ENCODE measurements at places on chromosomes 4 and X. TPM values are rescaled to one million over a fixed set of nuclear protein-coding genes. Genes with fewer than 3 reads are reported as not detected.

DNA sequence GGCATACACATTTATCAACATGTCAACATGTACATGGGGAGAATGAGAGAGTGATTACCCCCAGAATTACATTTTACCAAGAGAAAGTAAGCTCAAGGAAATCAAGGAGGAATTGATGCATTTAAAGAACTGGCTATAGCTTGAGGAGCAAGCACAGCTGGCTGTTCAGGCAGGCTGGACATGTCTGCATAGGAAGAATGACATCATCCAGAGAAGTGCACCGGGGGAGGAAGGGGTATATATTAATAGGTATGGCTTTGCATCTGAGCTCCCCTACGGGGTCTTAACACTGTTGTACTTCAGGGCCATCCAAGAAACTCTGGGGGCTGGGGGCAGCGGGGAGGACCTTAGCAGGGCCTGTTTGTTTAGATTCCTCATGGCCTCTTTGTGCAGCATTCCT, 222.4 kb upstream of the VCX start:
- no peak for DNase-seq

The SPANXN3 gene
- total RNA-seq = not detected

The DUSP21 gene
- not detected for total RNA-seq

GRCh38 chrX:134688839-134689238, 30.6 kb upstream of the PLAC1 start:
- no peak for DNase-seq

DNA sequence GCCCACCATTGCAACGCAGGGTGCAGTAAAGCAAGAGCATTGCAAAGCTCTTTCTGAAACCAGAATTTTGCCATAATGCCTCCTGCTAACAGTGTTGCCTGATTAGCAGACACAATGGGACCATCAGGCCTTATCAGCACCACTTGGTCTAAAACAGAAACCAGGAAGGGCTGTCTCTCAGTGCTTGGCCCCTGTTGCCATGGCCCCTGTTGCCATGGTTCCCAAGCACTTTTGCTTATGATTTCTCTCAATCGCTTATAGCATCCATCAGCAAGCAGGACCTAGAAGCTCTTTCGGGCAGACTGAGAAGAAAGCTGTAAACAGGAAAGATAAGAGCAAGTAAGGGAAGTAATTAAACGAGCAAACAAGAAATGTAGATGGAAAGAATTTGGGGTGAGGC, 36.8 kb downstream of the RTL5 start:
- DNase-seq = no peak

DNA sequence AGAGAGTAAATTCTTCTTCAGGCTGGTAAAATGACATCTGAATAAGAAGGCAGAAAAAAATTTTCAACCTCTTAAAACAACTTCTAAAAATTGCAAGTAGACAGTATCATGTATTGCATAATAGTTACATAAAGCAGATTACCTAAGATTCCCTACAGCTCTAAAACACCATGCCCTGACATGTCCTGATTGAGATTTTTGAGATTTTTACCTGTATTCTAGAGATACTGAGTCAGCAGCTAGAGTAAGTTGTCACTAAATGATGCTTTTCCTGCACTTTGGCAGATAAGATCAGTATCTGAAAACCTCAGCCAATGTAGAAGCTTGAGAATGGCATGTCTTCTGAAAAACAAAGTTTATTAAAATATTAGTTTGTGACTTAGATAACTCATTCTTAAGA, 713.6 kb downstream of the CCSER1 start:
- no peak for DNase-seq

The CPEB2 gene
- total RNA-seq = 18.5 TPM

DNA sequence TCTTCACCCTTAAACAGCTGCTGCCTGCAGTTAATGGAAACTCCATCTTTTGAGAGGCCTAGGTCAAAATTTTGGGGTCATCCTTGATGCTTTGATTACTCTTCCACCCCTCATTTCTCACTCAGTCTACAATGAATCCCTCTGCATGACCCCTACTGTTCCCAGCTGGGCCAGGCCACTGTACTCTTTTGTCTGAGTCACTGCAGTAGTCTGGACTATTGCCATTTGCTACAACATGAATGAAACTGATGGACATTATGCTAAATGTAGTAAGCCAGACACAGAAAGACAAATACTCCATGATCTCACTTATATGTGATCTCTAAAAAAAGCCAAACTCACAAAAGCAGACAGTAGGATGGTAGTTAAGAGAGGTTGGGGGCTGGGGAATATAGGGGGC, 28.3 kb downstream of the STK32B start:
- no peak for DNase-seq

DNA sequence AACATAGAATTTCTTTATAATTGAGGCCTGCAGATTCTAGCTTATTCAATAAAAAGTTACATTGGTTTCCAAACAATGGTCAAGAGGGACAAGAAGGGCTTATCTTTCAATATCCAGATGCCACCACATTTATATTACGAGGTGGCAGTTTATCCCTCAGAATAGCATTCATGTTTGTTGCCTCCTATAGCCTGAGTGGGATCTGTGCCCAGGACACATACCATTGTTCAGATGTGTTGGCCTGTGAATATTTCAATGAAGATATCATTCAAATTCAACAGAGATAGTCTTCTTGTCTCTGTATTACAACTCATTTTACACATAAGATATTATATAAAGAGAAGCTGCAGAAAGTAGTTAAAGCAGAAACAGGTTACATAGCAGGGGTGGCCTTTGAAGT, 20.5 kb downstream of the GLRB start:
- no peak for DNase-seq

GRCh38 chr4:12965334-12965733, 518.8 kb downstream of the RAB28 start:
- no peak for DNase-seq

- no peak for DNase-seq
Measured at GRCh38 chrX:65994519-65995506, 45.1 kb downstream of the VSIG4 start.

DNA sequence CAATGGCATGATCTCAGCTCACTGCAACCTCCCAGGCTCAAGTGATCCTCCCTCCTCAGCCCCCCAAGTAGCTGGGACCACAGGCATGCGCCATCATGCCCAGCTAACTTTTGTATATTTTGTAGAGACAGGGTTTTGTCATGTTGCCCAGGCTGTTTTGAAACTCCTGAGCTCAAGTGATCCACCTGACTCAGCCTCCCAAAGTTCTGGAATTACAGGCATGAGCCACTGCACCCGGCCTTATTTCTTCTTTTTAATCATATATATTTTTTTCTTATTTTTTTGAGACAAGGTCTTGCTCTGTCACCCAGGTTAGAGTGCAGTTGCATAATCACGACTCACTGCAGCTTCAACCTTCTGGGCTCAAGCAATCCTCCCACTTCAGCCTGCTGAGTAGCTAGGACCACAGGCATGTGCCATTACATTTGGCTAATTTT, 184.0 kb downstream of the TSPAN5 start:
- no peak for DNase-seq

GRCh38 chr4:54971474-54971950, 153.9 kb downstream of the KDR start:
- peak; percentile 8 for DNase-seq

- no peak for DNase-seq
Measured at GRCh38 chr4:95528388-95528948, 20.3 kb downstream of the UNC5C start.

The SPACA5B gene
- not detected for total RNA-seq

- no peak for DNase-seq
Measured at GRCh38 chr4:2802618-2803531, 10.0 kb downstream of the SH3BP2 start.

- DNase-seq = no peak
Measured at GRCh38 chr4:8901335-8901734, 29.7 kb upstream of the HMX1 start.

DNA sequence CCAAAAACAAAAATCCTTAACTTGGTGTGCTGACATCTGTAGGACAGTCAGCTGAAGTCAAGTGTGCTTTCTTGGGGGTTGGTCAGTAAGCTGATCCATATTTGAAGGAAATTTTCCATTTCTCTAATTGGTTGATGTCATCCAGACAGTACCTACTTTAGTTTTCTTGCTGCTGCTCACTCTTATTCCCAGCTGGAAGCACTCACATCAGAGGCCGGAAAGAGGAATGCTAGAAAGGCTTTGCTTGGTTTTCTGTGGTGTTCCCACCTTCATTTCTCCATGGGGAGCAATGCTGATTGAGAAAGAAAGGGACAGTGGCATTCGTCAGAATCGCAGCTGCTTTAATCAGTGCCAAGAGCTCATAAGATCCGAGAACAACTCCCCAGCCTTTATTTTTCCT, 227.0 kb downstream of the C4orf33 start:
- DNase-seq = no peak

The PAGE2B gene
- not detected for total RNA-seq

The SLC34A2 gene
- total RNA-seq = 0.58 TPM

DNA sequence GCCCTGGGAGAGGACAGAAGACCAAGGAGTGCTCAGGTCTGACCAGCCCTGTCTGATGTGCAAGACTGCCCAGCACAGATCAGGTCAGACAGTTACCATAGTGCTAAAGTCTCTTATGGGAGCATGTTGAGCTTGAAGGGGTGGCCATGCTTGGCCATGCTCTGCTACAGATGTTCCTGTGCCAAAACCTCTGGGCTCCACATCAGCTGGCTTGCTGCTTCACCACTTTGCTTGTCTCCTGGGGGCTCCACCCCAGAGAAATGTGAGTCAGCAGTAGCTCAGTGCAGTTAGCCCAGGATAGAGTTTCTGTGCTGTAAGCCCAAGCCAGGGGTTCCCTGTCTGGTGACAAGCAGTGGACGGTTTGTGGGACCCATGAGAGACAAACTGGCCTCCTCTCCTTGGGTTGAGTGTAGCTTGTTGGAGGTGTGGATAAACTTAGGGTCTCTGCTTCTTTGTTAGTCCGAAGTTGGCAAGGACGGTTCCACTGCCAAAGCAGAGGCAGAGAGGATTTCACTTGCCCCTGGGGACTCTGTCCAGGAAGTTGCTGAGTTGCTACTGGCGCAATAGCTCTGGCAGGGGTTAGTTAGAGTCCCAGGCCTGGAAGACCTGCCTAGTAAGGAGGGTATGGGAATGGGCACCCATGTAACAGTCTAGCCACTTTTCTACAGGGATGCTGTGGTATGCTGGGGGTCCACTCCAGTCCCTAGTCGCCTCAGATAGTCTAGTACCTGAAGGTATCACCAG, 8.7 kb upstream of the TMSB15C start:
- no peak for DNase-seq

DNA sequence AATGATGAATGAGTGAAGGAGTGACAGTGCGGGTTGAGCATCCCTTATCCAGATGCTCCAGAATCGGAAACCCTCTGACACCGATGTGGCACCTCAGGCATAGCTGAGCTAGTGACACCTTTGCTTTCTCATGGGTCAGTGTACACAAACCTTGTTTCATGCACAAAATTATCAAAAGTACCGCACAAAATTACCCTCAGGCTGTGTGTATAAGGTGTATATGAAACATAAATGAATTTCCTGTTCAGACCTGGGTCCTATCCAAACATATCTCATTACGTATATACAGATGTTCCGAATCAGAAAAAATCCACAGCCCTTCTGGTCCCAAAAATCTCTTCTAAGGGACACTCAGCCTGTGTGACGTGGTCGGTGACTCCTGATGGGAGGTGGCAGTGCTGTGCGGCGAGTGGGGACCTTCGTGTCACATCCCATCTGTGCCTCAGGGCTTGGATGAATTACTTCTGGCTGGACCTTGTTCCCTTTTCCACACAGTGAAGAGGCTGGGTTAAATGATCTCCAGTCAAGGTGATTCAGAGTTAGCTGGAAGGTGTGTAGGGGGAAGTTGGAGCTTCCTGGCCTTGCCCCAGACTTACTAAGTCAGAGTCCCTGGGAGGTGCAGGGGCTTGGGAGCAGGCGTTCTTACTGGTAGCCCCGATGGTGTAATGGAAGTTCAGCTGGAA, 18.8 kb downstream of the RGS12 start:
- no peak for DNase-seq

The SSX4 gene
- total RNA-seq = not detected

DNA sequence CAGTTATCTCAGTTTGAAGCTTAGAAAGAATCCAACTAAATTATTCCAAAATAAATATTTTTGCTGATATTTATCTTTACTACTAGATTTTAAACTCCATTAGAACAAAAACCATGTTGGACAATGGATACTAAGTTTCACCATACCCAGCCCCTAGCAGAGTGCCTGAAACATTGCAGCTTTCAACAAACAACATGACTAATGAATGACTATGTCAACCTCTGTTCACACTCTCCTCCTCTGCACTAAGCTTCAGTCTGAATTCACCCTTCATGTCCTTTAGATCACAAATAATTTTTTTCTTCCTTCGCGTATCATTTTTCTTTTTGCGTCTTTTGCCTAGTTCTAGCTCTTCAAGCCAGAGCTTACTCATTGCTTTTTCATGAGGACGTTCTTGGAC, 315.2 kb downstream of the PCDH10 start:
- no peak for DNase-seq

GRCh38 chr4:10619855-10620254, 64.7 kb downstream of the CLNK start:
- no peak for DNase-seq

The CFI gene
- total RNA-seq = 52.0 TPM

DNA sequence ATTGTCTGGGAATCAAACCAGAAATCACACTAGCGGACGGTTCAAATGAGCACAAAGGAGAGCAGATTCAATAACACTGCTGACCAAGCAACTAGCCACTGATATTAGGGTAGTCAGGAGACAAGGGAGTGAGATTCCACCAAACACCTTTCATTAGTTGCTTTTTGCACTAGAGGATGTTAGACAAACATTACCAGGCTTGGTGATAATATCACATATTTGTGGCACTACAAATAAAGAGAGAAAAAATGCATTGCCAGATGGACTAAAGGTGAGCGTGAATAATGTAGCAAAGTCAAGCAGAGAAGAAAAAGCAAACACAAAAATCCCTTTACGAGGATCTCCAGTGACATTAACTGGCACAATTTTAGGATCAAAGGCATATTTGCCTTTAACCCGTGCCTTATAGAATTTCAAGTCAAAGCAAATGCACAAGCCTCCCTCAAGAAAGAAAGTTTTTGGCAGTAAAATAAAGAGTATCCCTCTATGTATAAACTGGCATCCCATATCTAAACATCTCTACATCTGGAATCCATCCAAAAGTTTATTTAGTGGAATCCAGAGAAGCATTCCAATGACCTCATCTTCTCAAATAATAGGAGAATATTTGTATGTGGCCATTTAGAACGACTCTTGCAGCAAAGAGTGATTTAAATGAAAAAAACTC, 290.9 kb downstream of the KCTD8 start:
- DNase-seq = peak; percentile 54

GRCh38 chrX:134711135-134711921, 53.1 kb upstream of the PLAC1 start:
- DNase-seq = no peak

The OCRL gene
- 23.4 TPM for total RNA-seq

DNA sequence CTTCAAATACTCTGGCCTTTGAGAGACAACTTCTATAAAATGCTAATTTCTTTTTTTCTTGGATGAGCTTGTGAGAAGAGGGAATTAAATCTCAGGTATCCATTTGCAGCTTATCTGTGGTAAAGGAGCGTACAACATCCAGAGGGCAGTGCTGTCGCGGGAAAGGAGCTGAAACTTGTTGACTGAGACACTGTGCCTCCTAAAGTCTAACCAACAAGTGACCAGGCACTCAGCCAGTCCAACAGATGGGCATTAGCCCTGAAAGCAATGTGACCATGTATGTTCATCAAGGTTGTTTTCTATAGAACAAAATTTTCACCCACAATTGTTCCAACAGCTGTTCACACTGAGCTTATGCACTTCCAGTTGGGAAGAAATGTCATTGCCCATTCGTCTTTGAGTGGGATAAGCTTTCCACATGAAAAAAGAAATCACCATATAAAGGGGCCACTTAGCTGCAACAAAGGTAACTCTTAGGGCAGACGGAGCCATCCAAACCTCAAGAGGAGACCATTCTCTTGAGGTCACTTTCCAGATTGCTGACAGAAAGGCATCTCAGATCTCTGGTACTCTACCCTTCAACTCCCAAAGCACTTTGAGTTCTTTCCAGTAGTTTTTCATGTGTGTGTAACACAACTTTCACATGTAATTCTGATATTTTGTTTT, 244.8 kb upstream of the NEIL3 start:
- no peak for DNase-seq

All from urinary bladder (tissue), 4 donors.